ENCODE measurements at places on chromosomes 1 and 21.

GRCh38 chr1:159091180-159091560, 14.6 kb upstream of the AIM2 start:
- DNase-seq: no peak

- no peak for DNase-seq
Observed at GRCh38 chr1:114298008-114298407, 144.3 kb upstream of the SYT6 start.

- no peak for DNase-seq
Observed at GRCh38 chr1:159699653-159700052, 14.7 kb downstream of the CRP start.

- DNase-seq: peak; percentile 88
Observed at GRCh38 chr1:24018611-24019580, 38.8 kb upstream of the SRSF10 start.

DNA sequence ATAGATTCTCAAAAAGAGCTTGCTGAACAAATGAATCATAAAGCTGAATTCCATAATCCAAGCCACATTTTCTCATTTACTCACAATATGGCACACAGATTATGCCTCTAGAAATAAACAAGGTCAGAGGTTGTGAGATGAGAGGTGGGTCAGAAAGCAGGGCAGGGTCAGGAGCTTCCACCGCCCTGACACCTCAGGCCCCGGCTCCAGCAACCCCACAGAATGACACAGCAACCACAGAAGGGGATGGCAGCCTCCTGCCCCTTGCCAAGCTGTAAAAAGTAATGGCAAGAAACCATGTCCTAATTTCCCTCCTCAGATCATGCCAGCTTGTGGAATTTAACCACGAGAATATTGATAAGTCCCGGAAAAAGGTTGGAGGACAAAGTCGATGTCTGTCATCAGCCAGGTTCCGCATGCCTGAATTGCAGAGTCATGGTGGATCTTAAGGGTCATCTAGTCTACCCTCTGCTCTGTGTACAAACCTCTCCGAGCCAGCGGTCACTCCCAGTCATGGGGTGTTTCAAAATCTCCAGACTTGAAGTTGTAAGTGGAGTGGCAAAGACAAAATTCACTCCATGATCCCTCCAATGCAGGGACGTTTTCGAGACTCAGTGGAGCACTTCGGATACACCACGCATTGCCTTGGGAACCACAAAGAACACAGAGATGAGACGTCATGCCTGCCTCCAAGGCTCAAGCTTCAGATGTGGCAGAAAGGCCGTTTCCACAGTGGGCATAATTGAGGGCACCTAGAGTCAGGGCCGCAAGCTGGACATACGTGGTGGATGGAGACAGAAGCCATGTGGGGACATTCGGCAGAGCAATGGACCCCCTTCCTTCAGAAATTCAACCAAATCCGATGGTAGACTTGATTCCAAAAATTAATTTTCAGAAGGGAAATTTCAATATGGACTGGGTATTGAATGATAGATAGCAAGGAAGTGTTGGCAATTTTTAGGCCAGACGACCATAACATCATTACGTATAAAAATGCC, 254.0 kb downstream of the TOMM20 start:
- no peak for DNase-seq

- DNase-seq: peak; percentile 25
Observed at GRCh38 chr1:119713749-119714456, 2.2 kb downstream of the PHGDH start.

- DNase-seq: no peak
Observed at GRCh38 chr1:221381910-221382623, 359.8 kb downstream of the DUSP10 start.

DNA sequence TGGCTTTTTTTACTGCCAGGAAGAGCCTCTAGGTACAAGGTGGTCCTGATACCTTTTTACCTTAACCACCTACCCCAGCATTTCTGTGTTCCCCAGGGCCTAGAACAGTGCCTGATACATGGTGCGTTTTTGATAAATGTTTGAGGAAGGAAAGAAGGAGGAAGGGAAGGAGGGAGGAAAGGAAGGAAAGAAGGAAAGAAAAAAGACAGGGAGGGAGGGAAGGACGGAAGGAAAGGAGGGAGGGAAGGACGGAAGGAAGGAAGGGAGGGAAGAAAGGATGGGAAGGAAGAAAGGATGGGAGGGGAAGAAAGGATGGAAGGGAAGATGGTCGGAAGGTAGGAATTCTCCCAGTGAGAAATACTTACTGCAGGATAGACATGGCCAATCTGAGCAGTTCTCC, 12.0 kb upstream of the MAGOH start:
- DNase-seq: no peak

DNA sequence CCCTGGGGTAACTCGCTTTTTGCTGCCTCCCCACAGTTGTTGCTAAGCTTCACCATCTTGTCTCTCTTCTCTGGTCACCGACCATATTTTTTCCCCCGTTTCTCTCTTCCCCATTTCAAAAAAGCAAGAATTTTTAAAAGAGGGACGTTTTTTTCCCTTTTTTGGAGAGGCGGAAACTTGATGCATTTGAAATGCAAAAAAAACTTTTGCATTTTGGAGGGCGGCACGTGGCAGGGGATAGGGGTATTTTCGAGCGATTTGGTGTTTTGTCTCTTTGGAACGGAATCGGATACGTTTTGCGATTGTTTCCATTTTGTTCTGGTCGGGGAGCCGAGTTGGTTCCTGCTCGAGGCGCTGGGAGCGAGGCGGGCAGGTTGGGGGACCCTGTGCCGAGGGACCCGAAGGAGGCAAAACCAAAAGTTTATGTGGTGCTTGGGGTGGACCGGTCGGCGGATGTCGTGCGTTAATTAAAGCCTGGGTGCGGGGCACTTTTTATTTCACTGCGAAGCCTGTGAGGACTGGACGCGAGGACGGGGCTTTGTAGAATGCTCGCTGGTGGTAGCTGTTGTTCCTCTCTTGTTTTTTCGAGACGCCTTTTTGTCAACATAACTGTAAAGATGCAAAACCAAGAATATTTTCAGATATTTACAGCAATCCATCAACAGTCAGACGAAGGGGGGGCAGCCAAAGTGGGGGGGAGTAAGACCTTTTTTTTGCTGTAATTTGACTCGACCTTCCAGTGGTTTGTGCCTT, 884 bp downstream of the H3-3A start:
- no peak for DNase-seq
